Myocyte (in vitro differentiated cells): ENCODE measurements at places on chromosomes 4 and X. TPM values are rescaled to one million over a fixed set of nuclear protein-coding genes. Genes with fewer than 3 reads are reported as not detected.

GRCh38 chrX:72430405-72430968, 124.8 kb upstream of the CITED1 start:
- peak; percentile 0 for DNase-seq

DNA sequence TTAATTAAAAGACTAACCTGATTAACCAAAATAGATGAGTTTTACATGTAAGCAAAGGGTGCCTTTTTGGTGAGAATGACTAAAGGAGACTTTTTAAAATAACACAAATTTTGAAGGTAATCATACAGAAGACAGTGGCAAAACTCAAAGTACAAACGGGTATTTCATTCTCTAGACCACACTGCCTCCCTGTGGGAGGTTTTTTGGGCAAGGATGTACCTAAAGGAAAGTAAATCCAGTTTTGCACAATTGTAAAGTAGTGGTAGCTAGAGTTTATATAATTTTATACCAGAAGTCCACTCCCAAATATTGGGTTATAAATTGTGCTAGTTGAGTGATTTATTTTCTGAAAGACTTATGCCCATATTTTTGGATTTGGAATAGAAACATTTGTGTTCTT, 201.0 kb downstream of the PAPSS1 start:
- DNase-seq, result peak; percentile 65

The SPACA5B gene
- not detected in 2 replicates for total RNA-seq

The GLUD2 gene
- 0.36 and 0.48 TPM in 2 replicates for total RNA-seq

The KIAA1210 gene
- not detected in 2 replicates for total RNA-seq
